ENCODE measurements at places on chromosomes 11 and 22. TPM values are rescaled to one million over a fixed set of nuclear protein-coding genes. Genes with fewer than 3 reads are reported as not detected.
A peak's percentile ranks its signal among the peaks of the same experiment; 100 is the strongest.

OR52H1 gene
- not detected for total RNA-seq

GAB4 gene
- total RNA-seq, result not detected

SLC35E4 gene
- total RNA-seq, result 21.3 TPM

SCN3B gene
- total RNA-seq, result 1.1 TPM

OR52A1 gene
- total RNA-seq, result not detected

SEZ6L gene
- 0.16 TPM for total RNA-seq

RFPL1 gene
- total RNA-seq, result not detected

SCGB1D2 gene
- not detected for total RNA-seq

CACNA1I gene
- 0.20 TPM for total RNA-seq

DNA sequence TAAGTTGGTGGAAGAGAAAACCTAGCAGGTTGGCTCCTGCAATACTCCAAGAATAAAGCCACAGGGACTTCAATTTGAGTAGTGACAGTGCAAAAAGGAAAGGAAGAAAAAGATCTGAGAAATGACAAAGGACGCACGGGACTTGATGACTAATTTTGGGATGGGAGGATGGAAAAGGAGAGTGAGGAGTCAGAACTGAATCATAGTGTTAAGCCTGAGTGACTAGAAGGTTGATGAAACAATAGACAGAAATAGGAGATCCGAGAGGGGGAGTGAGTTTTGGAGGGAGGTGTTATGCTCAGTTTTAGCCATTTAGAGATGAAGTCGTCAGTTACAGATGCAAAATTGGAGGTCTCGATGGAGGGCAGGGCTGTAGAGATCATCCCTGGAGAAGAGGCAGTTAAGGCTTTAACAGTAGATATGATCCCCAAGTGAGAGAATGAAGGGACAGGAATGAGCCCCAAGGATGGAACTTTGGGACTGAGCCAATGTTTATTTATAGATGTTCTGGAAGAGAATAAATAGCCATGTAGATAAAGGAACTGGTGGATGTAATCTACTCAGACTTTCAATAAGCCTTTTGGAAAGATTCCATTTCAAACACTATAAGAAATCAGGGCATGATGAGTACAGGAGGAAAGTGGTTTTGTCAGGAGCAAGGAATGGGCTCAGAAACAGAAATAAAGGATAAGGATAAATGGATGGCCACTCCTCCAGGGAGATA is 108.9 kb upstream of the NCAM1 start:
- no peak overlapping the region for H3K27ac ChIP-seq
- H3K4me1 ChIP-seq, result no peaks in the 10 kb centered on the region
- H3K36me3 ChIP-seq, result no peaks in the 10 kb centered on the region
- no peak overlapping the region for H3K4me3 ChIP-seq
- DNase-seq, result no peak

DNA sequence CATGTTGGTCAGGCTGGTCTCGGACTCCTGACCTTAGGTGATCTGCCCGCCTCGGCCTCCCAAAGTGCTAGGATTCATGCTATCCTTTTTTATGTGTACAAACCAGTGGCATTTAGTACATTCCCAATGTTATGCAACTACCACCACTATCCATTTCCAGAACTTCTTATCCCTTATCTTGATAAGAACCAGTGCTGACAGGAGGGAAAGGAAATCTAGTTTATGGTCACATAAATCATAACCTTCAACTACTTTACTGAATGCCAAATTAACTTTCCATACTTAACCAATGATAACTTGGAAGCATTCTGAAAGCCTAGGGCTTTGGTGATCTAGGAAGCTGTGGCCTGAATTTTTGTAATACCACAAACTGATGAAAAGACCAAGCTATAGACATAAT is 170.4 kb downstream of the SWAP70 start:
- DNase-seq, result no peak
- no peaks in the 10 kb centered on the region for H3K27me3 ChIP-seq
- H3K4me1 ChIP-seq, result no peaks in the 10 kb centered on the region
- H3K4me3 ChIP-seq, result no peak overlapping the region
- H3K36me3 ChIP-seq, result peaks cover 4% of the 10 kb centered on the region

- no peaks in the 10 kb centered on the region for H3K36me3 ChIP-seq
- no peak overlapping the region for H3K27ac ChIP-seq
- H3K4me3 ChIP-seq, result no peak overlapping the region
- H3K27me3 ChIP-seq, result peaks cover 13% of the 10 kb centered on the region
Measured at GRCh38 chr22:27397036-27397953, 404.3 kb downstream of the MN1 start.

DNA sequence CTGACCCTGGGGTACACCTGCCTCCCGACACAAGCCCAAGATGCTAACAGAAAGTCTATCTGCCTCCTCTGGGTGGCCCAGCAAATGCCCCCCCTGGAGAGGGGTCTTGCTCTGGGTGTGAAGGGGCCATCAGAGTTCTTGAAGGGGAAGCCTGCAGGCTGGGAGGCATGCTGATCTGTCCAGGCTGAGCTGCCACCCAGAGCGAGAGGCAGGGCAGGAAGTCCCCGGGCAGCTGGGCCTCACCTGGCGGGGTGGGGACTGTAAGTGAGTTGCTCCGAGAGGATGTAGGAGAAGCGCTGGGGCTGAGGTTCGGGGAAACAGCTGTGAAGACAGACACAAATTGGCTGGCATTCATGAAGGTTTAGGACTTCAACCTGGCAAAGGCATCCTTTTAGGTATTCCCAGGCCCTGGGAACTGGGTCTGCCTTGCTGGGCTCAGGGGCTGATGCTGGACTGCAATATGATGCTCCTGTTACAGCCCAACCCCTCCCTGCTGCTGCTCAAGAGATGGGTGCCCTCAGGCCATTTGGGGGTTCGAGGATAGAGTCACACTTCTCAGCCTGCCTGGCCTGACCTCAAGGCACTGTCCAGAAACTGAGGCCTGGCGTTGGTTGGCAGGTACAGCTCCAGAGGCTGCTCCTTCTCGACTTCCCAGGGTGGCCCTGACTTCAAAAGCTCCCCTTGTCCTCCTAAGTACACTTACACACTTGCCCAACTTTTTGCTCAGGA is 60.2 kb upstream of the LYVE1 start:
- H3K4me1 ChIP-seq, result peaks cover 29% of the 10 kb centered on the region
- H3K4me3 ChIP-seq, result no peak overlapping the region
- DNase-seq, result no peak
- no peak overlapping the region for H3K27ac ChIP-seq

- H3K4me1 ChIP-seq, result no peaks in the 10 kb centered on the region
- H3K27me3 ChIP-seq, result no peaks in the 10 kb centered on the region
- no peak overlapping the region for H3K27ac ChIP-seq
- no peak overlapping the region for H3K4me3 ChIP-seq
Measured at GRCh38 chr11:18745251-18745650, 19.3 kb upstream of the IGSF22 start.

DNA sequence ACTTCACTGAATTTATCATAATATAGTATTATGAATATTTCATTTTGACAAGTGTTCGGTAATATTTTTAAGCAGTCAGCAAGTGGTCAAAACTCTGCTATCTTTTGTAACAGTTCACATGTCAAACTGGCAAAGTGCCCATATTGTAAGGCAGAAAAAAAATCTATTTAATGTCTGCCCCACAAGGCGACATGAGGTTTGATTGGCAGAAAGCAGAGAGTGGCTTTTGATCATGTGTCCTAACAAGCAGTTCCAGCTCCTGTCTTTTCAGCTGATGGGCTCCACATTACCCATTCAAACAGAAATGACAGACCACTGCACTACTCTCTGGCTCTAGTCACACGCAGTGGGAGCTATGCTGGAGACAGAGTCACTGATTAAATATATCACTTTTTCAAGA is 59.0 kb downstream of the SOX6 start:
- H3K4me1 ChIP-seq, result peaks cover 9% of the 10 kb centered on the region
- no peak overlapping the region for H3K27ac ChIP-seq
- no peak overlapping the region for H3K4me3 ChIP-seq
- no peak for DNase-seq
- no peaks in the 10 kb centered on the region for H3K27me3 ChIP-seq

DNA sequence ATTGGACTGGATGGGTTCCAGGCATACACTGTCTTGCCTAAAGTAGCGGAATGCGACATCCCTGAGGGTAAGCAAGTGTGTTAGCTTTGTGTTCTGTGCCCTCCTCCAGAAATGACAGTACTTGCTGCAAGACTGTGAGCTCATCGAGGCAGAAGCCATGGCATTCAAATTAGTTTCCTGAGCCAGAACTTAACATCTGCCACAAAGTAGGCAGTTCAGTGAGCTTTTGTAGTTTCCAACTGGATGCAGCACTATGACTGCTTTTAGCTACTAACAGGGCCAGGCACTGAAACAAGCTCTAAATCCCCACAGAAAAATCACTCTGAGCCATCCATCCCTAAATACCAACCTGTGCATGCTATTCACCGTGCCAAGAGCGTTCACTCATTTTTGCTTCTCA is 1.2 kb upstream of the FAR1 start:
- no peak overlapping the region for H3K27ac ChIP-seq
- H3K36me3 ChIP-seq, result no peaks in the 10 kb centered on the region
- H3K4me1 ChIP-seq, result peaks cover 26% of the 10 kb centered on the region
- no peak overlapping the region for H3K4me3 ChIP-seq

DNA sequence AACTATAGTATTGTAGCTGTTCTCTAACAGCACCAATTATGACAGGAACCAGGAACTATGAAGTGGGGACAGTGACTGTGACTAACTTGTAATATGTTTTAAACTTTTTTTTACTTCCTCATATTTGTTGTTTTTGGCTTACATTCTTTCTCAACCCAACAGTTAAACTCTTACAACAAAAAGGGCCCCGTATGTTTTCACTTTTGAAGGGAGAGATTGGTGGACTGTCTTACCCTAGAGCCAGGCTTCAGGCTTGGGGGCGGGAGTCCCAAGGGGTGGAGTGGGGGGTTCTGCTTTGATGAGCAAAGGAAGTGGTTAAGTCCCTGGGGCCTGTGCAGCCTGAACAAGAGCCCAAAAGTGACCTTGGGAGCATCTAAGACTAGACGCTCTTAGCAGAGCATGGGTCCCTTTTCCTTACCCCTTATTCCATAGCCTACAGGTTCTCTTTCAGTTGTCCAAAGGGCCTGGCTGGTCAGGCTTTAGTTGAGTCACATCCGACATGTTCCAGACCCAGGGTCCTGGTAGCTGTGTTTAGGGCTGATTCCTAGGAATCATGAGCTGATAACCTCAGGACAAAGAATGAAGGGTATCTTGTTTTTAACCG is 38.8 kb downstream of the STIM1 start:
- H3K4me3 ChIP-seq, result no peak overlapping the region
- DNase-seq, result peak; percentile 30
- peak overlapping the region; percentile 2 for H3K27ac ChIP-seq
- no peaks in the 10 kb centered on the region for H3K36me3 ChIP-seq
- H3K27me3 ChIP-seq, result no peaks in the 10 kb centered on the region

DNA sequence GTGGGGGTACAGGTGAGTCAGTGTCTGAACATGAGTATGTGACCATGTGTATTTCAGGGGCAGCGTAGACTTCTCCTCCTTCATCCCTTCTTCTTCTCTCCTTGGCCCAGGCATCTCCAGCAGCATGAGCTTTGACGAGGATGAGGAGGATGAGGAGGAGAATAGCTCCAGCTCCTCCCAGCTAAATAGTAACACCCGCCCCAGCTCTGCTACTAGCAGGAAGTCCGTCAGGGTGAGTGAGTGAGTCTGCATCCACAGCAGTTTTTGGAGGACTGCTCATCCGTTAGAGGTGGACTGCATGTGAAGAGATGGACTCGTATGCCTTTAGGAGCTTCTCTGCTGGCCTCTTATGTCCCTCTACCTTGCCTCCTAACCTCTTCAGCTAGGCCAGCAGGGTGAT is 15.6 kb downstream of the TUB start:
- no peaks in the 10 kb centered on the region for H3K27me3 ChIP-seq
- no peaks in the 10 kb centered on the region for H3K36me3 ChIP-seq
- H3K4me3 ChIP-seq, result no peak overlapping the region
- H3K27ac ChIP-seq, result no peak overlapping the region

DNA sequence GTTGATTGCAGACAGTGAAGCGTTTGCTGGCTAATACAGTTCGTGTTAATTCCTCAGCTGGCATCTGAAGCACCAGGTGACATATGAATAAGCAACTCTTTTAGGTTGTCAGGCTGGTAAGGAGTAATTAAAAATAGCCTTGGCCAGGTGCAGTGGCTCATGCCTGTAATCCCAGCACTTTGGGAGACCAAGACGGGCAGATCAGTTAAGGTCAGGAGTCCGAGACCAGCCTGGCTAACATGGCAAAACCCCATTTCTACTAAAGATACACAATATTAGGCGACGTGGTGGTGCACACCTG is 74.9 kb downstream of the CECR2 start:
- H3K4me1 ChIP-seq, result no peaks in the 10 kb centered on the region
- H3K27ac ChIP-seq, result no peak overlapping the region
- H3K4me3 ChIP-seq, result no peak overlapping the region
- H3K27me3 ChIP-seq, result no peaks in the 10 kb centered on the region
- H3K36me3 ChIP-seq, result no peaks in the 10 kb centered on the region

DNA sequence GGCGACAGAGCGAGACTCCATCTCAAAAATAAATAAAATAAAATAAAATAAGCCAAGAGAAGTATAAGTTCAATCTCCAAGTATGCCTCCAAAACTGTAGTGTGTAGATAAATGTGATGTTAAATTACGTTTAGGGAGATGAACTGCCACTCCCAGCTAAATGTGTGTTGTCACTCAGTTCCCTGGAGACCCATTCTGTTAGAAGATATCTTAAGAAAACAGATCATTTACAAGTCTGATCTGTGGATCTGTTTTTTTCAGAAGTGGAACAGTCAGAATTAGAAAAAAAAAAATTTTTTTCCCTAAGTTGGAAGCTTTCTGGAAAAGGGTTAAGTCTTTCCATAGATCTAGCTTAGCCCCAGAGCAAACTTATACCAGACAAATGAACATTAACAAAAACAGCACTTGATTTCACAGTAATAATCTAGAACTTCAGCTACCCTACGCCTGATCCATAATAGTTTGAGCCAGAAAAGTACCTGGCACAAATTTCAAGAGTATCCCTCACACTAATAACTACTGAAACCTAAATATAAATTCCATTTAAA is 18.2 kb downstream of the CELF1 start:
- DNase-seq, result no peak
- H3K36me3 ChIP-seq, result no peaks in the 10 kb centered on the region
- H3K4me1 ChIP-seq, result peaks cover 34% of the 10 kb centered on the region
- no peak overlapping the region for H3K4me3 ChIP-seq
- H3K27me3 ChIP-seq, result no peaks in the 10 kb centered on the region

- no peaks in the 10 kb centered on the region for H3K27me3 ChIP-seq
- no peaks in the 10 kb centered on the region for H3K36me3 ChIP-seq
- no peak for DNase-seq
- H3K4me3 ChIP-seq, result no peak overlapping the region
Measured at GRCh38 chr11:82356316-82356715, 377.3 kb downstream of the FAM181B start.

DNA sequence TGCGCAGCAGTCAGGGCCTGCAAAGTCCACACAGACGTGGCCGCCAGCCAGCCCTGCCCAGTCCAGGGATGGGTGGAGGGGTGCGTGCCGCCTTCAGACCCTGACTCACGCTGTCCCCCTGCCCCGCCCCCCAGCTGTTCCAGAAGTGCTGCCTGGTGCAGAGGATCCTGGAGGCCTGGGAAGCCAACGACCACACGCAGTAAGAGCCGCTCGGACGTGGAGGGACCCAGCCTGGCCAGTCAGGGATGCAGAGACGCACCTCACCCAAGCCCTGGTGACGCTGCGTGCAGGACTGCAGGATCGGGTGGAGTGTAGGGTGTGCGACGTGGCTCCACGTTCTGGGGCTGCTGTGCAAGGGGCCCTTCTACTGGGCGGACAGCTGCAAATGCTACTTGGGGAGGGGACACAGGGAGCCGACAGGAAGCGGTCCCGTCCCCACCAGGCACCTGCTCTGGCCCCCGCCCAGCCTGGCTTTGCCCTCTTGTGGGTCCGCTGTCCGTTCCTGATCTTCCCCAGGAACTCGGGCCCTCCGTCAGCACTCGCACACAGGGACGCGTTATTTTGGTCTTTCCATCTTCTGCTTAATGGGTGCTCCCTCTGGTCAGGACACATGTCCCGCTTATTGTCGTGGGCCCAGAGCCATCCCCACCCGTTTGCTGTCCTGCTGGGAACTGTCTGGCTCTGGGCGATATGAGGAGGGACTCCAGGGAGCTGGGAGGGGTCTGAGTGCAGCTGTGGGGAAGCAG is 42.5 kb downstream of the SBF1 start:
- H3K4me1 ChIP-seq, result no peaks in the 10 kb centered on the region
- no peak overlapping the region for H3K4me3 ChIP-seq
- H3K36me3 ChIP-seq, result peaks cover 68% of the 10 kb centered on the region
- no peak for DNase-seq

All from transverse colon (tissue), 4 donors.